ENCODE measurements at places on chromosomes 13 and 19. TPM values are rescaled to one million over a fixed set of nuclear protein-coding genes. Genes with fewer than 3 reads are reported as not detected.

CD79A gene
- not detected for total RNA-seq

OR10H3 gene
- total RNA-seq = not detected

DNA sequence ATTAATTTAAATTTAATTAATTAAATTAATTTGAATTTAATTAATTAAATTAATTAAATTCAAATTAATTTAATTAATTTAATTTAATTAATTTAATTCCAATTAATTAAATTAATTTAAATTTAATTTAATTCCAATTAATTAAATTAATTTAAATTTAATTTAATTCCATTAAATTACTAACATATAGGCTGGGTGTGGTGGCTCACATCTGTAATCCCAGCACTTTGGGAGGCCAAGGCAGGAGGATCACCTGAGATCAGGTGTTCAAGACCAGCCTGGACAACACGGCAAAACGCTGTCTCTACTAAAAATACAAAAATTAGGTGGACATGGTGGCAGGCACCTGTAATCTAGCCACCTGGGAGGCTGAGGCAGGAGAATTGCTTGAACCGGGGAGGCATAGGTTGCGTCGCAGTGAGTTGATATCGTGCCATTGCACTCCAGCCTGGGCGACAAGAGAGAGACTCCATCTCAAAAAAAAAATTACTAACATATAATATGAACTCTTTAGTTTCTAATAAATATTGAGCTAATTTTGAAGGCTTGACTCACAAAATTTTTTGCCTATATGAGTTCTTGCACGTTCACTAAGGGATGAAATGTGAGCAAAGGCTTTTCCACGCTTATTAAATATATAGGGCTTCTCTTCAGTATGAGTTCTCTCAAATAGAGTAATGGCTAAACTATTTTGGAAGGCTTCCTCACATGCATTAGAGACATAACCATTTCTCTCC is 9.0 kb upstream of the USP29 start:
- no peak for DNase-seq

DNA sequence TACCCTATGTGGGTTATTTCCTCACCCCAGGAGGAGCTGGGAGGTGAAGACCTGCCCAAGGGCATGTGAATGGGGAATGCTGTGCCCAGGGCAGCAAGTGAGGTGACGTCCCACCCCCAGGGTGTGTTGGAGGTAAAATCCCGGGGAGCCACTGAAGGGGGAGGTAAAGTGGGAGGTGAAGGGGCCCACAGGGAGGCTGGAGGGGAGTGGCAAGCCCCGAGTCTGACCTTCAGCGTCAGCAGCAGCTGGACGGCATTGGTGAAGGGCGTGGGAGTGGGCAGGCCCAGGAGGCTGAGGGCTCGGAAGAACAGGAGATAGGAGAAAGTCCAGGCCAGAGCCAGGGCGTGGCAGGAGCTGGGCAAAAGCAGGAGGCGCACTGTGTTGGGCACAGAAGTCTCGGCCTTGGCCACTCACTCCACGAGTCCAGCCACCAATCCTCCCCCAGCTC is 2.4 kb downstream of the MBOAT7 start:
- DNase-seq = no peak

All from cardiac septum (tissue), 1 donor.